ENCODE measurements at places on chromosomes 5 and 9. TPM values are rescaled to one million over a fixed set of nuclear protein-coding genes. Genes with fewer than 3 reads are reported as not detected.

Gene OTULIN
- 11.2 TPM for total RNA-seq

Gene SEMA4D
- 0.09 TPM for total RNA-seq

Gene GPR21
- 1.1 TPM for total RNA-seq

Gene SLC46A2
- not detected for total RNA-seq

Gene HACD4
- 6.9 TPM for total RNA-seq
